ENCODE measurements at places on chromosomes 1 and 21.

DNA sequence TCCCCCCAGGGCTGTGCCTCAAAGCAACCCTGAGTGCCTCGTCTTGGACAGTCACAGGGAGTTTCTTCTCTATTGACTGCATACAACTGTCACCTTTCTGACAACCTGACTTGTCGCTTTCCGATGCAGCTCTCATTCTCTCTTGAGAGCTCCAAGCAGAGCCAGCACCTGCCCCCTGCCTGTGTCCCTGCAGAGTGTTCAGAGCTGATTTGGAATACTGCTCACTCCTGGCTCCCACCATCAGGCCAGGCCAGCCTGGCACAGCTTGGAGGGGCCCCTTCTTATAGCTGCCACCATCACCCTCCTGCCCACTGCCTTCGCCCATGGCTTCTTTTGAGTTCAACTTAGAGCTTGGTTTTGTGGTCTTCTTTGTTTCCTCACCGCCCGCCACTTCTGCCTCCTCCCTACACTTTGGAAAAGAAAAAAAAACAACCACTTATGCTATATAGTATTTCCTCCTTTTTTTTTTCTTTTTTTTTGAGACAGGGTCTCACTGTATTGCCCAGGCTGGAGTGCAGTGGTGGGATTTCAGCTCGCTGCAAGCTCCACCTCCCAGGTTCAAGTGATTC is 12.3 kb downstream of the NCF2 start:
- DNase-seq = no peak

DNA sequence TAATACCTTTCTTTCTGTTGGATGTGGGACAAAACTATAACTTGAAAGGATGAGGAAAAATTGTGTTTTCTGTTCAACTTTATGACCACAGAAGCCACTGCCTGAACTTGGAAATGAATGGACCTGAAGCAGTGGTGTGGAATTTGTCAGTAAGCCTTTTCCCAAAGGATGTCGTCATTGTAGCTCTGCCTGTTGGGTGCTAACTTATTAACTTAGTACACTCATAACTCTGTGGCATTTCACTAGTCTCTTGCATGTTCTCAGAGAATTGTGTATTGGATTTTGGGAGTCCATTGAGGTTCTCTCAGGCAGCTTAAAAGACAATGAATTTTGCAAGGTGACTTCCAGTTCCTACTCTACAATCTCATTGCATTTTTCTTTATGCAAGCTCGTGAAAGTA is 49.6 kb downstream of the KCNK2 start:
- no peak for DNase-seq

DNA sequence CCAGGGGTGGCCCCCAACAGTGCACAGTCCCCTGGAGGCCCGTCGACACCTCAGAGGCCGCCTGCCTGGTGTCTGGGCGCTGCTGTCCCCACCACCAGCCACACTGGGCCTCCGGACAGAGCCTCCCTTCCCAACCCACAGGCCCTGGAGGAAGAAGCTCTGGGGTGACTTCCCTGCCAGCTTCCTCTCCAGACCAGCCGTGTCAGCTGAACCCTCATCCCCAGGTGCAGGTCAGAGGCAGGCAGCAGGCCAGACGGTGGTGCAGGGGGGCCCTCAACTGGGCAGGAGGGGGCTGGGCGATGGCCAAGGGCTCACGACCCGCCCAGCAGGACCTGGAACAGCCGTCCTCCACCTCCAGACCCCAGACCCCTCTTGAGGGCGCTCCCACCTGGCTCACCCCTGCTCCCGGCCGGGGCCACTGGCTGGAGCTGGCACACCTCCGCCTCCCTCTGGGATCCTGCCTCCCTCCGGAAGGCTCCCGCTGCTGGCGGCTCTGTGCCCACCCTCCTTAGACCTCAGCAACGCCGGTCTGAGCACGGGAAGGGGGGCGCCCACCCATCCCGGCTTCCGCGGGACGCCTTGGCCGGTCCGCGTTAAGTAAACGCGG is 520 bp downstream of the TNFRSF18 start:
- DNase-seq = no peak

DNA sequence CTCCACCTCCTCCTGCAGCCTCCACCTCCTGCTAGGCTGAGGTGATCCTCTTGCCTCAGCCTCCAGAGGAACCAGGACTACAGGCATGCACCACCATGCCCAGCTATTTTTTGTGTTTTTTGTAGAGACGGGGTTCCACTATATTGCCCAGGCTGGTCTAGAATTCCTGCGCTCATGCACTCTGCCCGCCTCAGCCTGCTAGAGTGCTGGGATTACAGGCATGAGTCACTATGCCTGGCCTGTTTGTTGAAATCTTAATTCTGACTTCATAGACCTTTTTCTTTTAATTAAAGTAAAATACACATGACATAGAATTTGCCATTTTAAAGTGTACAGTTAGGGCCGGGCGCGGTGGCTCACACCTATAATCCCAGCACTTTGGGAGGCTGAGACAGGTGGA is 42.7 kb downstream of the FAAP20 start:
- no peak for DNase-seq

DNA sequence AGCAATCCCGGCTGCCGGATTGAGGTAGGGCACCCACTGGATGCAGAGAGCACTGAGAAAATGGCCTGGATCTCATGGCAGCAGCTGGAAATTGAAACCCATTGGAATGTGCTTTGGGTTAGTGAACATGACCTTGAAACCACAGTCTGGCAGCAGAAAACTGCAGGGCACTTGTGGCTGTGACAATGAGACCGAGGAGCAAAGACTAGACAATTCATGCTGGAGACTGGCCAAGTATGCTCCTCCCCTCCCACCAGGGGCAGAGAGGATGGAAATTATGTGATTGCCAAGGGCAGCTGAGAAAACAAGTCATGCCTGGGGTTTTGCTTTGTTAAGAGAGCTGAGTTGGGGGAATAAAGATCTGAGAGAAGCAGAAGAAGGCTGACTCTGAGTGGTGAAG is 60.7 kb downstream of the ZNF697 start:
- DNase-seq = no peak

GRCh38 chr1:116261227-116261626 is 111.8 kb upstream of the ATP1A1 start:
- no peak for DNase-seq

GRCh38 chr1:44524655-44525500 is 119.8 kb downstream of the RNF220 start:
- no peak for DNase-seq

- no peak for DNase-seq
Measured at GRCh38 chr1:30414851-30415165, 308.6 kb downstream of the MATN1 start.

DNA sequence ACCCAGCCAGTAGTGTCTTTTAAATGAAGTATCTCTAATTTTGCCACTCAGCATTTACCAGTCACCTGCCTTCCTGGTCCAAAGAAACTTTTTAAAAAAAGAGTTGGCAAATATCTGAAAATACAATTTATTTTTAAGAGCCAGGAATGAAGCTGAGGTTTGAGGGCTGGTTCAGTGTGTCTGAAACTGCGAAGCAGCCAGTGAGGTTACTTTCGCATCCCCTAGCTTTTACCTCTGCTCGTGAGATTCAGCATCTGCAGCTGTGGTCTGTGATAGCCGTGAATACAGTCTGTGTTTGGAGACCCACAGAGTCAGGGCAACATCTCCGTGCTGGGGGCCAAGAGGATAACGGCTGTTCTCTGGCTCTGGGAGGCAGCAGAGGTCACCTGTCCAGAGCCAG is 21.3 kb upstream of the KCNAB2 start:
- DNase-seq = no peak

DNA sequence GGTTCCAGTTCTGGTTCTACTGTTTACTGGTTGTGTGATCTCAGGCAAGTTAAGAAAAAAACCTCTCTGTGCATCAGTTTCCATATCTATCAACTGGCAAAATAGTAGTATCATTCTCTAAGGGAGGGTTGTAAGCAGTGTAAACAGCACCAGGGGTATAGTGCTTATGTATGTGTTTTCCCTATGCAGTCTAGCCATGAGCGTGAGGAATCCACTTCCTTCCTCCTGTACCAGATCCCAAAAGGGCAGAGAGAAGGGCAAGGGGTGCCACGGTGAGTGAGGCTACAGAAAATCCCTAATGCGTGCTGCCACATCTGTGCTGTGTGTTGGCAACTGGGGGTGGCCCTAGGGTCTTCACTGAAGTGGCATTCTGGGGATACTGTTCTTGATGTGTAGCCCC is 18.4 kb upstream of the RNF19B start:
- no peak for DNase-seq

DNA sequence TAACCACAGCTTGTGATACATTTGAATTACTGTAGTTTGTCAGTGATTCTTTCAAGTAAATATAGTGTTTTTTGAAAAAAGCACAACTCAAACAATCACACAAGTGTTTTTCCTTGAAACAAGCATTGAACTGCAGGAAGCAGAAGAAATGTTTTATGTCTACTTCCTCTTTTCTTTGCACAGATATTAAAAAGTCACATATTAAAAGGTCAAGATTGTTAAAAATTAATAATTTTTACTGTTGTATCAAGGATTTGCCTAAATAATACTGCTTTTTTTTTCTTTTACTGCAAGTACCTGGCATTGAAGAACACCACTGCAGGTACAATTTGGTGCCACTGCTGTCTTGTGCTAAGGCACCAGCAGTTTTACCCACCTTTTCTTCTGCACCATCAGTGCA is 214.2 kb upstream of the C1orf105 start:
- no peak for DNase-seq

- no peak for DNase-seq
Measured at GRCh38 chr1:107363154-107363553, 222.3 kb downstream of the NTNG1 start.

GRCh38 chr1:224287714-224288113 is 42.3 kb downstream of the NVL start:
- no peak for DNase-seq

- DNase-seq = peak; percentile 67
Measured at GRCh38 chr1:184792450-184792969, 37.9 kb upstream of the EDEM3 start.

DNA sequence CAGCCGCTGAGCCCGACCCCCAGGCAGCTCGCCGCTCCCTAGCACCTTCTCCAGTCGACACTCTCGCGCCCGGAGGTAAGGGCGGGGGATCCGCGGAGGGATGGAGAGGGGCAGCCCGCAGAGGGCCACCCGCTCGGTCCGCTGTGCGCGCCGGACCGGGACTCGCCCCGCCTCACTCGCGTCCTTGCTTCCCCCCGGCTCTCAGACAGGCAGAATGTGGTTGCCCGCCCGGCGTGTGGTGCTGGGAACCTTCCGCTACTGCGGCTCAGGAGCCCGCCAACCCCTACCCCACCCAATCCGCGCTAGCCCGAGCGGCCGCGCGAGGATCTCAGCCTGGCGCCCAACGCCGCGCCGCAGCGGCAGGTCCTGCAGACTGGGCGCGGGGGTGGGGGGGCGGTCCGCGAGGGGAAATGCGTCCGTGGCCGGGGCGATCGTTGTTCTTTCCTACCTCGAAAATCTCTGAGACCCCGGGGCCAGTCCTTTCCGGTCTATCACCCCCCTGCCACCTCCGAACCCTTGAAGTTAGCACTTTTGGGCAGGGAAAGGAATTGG is 404 bp downstream of the LRRC8C start:
- DNase-seq = peak; percentile 23

DNA sequence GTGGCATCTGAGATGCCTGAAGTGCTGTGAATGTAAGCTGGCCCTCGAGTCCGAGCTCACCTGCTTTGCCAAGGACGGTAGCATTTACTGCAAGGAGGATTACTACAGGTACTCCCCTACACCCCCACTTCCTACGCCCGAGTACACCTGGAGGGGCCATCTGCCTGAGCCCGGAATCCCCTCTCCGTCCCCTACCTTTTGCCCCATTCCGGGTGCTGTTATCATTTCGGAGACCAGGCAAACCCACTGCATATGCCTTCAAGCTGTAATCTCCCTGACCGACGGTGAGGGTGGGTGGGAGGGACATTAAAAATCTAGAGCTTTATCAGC is 2.9 kb downstream of the LHX9 start:
- no peak for DNase-seq

DNA sequence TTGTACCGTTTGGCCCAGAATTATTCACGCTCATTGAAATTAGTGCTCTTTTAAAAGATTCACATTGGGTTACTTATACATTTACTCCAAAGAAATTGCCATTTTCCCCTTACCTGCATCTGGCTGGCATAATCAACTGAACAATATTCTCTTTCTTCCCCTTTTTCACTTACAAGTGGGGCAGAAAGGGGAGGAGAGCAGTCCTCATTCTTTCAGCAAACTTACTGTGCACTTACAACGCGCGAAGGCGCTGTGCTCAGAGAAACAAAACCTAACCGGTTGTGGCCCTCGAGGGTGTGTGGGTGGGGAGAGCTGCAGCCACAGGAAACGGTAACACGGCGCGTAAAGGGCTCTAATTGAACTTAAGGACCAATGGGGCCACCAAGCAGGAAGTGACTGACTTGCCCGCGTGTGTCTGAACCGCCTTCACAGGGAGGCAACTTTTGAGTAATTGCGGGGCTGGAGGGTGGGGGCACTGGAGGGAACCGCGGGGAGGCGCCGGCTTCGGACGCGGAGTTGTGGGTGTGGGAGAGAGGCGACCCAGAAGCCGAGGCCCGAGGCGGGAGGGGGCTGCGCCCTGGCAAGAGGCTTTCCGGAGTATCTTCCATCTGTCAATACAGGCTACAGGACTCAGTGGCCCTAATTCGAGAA is 693 bp upstream of the PNRC2 start:
- DNase-seq = peak; percentile 91
